Cardiac fibroblast (primary cell): ENCODE measurements at places on chromosomes 7 and 10.

DNA sequence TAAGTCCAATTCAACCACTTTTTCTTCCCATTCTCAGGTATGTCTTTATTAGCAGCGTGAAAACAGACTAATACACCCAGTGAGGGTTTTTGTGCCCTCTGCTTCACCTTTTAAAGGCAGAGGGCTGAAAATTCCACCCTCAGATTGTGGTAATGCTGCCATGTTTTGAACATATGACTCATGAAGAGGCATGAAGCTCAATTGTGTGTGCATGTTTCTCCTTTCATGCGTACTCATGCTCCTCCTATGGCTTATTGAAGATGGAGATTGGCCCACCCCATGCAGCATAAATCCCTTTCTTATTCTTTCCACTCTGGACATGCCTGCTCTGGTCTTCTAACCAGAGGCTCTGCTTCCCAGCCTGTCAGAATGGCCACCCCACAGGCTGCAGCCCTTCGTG, 168.0 kb upstream of the PRKCQ start:
- DNase-seq, result no peak

DNA sequence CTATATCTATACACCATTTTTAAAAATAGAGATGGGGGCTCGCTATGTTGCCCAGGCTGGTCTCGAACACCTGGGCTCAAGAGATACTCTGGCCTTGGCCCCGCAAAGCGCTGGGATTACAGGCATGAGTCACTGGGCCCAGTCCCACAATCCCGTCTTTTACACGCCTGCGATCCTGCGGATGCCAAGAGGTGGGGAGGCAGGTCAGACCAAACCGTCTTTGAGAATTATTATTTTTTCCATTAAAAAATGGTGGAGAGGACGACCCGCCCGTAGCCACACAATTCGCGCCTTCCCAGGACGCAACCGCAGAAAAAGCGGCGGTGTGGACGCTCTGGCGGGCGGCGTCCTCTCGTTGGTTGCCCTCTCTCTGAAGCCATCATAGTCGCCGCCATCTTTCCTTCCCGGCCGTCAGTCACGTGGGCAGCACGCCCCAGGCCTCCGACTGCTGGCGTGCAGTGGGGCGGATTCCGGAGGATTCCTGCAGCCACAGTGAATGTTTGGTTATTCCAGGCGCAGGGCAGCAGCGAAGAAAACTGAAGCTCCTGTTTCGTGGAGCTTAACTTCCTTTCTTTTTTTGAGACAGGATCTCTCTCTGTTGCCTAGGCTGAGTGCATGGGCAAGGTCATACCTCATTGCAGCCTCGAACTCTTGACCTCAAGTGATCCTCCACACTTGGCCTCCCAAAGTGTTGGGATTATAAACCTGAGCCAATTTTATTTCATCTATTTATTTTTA, 9.9 kb upstream of the EPHB4 start:
- peak; percentile 93 for DNase-seq

GRCh38 chr7:100817097-100817496, 10.2 kb downstream of the EPHB4 start:
- no peak for DNase-seq

DNA sequence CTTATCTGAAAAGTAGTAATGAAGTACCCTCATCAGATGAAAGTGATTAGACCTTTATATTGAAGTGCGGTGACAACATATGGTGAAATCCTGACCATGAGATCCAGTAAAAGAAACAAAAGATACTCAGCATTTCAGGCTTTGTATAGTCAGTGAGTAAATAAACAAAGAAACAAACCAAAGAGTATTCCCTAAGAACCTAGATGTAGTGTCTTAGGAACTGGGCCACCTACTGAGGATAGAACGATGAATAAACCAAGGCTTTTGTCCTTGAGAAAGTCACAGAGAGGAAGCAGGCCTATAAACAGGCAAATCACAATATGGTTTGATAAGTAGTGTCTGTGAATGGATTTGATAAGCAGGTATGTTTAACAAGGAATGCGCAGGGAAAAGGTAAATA, 46.2 kb downstream of the ZNF277 start:
- DNase-seq, result no peak
